ENCODE measurements at places on chromosomes 3 and 15.

GRCh38 chr3:3503411-3503810 lies 295.8 kb upstream of the LRRN1 start:
- DNase-seq, result no peak

DNA sequence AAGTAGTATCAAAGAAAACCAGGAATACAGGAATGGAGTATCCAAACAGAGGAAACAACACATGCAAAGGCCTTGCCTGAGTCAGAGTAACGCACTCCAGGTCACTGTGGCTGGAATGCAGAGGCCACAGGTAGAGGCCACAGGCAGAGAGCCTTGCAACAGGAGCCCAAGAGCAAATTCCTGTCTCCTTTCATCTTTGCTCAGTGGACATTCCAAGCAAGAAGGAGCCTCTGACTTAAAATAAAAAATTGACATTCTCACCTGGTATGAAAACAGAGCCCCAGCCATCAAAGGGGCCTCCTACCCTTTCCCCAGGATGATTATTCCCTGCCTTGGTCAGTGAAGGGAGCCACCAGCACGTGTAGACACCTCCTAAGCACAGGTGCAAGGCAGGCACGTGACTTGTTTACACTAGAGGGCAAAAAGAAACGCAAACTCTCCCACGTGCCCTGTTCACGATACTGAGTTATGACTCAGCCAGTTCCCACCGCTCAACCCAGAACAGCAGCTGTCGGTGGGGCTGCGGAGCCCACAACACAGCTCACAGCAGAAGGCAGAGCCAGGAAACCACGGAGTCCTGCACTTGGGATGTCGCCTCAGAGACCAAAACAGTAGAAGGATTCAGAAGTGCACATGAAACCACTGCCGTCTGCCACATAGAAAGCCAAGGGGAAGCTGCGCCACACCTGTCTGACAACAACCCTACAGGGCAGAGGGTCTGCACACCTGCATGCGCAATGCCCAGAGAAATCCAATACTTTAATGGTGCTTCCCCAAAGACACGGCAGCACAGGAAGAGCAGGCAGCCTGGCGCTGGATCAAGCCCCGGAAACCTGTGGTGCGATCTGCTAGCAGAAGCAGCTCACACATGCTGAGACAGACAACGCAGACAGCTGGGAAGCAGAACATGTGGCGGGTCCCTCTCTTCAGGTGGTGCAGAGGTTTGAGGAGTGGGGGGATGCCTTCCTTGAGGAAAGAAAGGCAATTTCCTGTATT lies 52.1 kb downstream of the ITGB5 start:
- DNase-seq, result no peak

DNA sequence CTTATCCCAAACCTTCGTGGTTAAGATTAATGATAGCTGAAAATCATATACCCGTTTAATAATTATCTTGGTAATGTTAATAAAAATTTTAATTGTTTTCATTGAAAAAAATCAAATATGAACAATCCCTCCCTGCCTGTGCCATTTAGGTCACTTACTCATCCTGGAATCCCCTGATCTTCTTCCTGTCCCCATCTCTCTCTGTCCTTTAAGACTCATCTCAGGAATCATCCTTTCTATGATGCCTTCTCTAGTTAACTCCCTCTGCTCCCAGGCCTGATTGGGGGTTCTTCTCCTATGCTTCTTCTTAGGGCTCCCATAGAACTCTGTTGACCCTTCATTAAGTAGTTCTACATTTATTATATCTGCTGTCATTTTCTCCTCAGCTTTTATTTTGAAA lies 91.6 kb downstream of the MBNL1 start:
- DNase-seq, result no peak

DNA sequence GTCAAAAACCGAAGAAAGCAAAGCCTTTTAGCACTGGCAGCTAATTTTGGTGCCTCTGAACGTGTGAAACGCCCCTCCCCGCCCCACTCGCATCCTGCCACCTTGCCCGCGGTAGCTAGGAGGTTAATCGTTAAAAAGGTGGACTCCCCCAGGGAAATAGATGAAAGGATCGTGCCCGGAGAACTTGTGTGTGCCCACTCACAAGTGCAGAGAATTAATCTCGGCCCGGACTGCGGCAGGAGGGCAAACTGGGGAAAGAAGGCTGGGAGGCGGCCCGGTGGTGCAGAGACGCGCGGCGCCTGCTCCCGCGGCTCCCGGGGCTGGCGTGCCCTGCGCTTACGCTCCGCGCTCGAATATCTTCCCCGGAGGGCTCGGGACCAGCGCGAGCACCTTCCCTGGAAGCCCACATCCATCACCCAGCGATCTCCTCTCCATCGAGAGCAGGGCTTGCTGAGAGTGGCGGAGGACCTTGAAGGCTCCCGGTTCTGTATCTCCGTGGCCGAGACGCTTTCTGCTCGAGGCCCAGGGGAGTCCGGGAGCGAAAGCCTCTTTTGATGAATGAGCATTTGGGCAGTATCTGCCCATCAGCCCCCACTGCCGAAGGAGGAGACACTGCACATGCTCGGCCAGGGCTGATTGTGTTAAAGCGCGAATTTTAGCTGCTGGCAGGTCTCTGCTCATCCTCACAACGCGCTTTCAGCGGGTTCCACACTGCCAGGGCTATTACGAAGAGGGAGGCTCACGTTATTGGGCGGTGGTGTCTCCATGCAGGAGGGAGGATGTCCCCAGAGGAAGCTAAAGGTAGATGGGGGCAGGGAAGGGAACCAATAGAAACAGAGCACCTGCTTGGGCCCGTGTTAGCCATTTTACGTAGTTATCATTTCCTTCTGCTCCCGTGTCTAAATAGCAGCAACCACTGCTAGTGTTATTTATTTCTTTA lies 1.3 kb upstream of the SPTSSB start:
- DNase-seq, result no peak

Measured in NCI-H1048 (cell line).